ELF-1 (cell line): ENCODE measurements at places on chromosomes 7 and 10.

DNA sequence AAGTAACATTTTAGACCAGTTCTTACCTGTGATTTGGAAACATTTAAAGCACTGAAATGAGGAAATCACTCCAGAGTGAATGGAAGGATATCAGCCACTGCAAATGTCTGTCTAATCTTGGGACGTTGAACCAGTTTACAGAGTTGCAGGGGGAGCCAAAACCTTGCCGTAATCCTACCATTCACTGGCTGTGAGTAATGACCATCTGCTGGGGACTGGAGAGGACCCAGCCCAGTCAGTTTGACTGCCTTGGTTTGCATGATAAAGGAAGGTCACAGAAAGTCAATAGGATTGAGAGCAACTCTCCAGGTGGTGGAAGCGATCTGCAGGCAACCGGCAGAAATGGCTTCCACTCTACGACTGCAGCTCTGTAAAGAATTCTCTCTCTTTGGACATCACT is 167.2 kb downstream of the AKR1D1 start:
- DNase-seq, result peak; percentile 96

GRCh38 chr7:36657036-36657660 is 67.1 kb downstream of the AOAH start:
- no peak for DNase-seq

GRCh38 chr7:108265007-108265406 is 134.8 kb upstream of the LAMB4 start:
- DNase-seq, result no peak

GRCh38 chr7:152523916-152524315 is 88.1 kb upstream of the KMT2C start:
- no peak for DNase-seq

- DNase-seq, result no peak
These were observed 182.6 kb downstream of the FZD1 start for GRCh38 chr7:91446819-91447218.

DNA sequence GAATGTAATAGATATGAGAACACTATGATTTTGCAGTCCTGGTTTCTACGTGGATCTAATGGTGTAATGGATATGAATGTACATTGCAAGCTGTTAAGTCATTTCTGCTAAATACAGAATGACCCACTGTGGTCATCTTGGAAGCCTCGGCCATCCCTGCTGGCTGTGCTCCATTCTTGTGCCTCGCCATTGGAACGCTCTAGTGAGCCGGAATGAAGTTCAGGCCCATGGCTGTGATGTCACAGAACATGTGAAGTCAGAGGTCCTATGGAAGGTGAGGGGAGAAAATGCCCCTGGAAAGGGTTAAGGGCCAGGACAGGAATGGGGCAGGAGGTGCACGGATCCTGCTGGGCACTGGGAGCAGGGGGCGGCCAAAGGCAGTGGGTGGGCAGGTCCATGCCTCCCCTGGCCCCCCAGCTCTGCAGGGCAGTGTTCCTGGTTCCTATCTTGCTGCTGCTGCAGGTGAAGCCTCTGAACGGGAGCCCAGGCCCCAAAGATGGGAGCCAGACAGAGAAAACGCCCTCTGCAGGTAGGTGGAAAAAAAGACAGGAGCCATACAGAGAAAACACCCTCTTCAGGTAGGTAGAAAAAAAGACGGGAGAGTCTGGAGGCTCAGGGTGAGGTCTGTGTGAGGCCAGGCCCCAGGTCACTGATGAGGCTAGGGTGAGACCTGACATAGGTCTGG is at the start of gene LLCFC1:
Gene LLCFC1, plus strand, starts transcription at position 259 of the 685 bp plus-strand sequence. Its CDS starts 138 bp downstream, at position 397.
- peak; percentile 76 for DNase-seq
